Brain (organoid and tissue), 16 donors: ENCODE measurements at places on chromosomes 16 and 17. TPM values are rescaled to one million over a fixed set of nuclear protein-coding genes. Genes with fewer than 3 reads are reported as not detected.

The STH gene
- polyA plus RNA-seq, result not detected

The IRX5 gene
- polyA plus RNA-seq, result 7.9 TPM

The KRTAP9-8 gene
- not detected for polyA plus RNA-seq

DNA sequence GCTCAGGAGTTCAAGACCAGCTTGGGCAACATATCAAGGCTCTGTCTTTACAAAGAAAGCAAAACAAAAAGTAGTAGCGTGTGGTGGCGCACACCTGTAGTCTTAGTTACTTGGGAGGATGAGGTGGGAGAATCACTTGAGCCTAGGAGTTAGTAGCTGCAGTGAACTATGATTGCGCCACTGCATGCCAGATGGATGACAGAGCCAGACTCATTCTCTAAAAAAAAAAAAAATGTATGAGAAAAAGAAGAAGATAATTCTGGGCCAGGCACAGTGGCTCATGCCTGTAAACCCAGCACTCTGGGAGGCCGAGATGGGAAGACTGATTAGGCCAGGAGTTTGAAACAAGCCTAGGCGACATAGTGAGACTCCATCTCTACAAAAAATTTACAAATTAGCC, 28.5 kb downstream of the STAT5B start:
- DNase-seq, result no peak

DNA sequence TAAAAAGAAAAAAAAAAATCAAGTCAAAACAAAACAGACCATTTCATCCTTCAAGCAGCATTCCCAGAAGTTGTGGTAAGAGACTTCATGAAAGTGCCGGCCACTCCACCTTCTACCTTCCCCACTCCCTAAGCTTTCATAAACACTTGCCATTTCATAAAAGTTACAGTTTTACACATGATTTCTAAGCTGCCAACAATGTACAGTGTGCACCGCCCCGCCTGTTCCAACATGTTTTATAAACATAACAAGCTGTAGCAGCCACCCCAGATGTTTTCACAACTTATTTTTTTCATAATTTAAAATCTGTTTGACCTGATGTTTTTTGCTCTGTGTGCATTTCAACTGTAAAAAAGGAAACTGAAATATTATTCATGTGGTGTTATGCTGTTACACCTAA, 608.1 kb downstream of the TOX3 start:
- DNase-seq, result no peak

DNA sequence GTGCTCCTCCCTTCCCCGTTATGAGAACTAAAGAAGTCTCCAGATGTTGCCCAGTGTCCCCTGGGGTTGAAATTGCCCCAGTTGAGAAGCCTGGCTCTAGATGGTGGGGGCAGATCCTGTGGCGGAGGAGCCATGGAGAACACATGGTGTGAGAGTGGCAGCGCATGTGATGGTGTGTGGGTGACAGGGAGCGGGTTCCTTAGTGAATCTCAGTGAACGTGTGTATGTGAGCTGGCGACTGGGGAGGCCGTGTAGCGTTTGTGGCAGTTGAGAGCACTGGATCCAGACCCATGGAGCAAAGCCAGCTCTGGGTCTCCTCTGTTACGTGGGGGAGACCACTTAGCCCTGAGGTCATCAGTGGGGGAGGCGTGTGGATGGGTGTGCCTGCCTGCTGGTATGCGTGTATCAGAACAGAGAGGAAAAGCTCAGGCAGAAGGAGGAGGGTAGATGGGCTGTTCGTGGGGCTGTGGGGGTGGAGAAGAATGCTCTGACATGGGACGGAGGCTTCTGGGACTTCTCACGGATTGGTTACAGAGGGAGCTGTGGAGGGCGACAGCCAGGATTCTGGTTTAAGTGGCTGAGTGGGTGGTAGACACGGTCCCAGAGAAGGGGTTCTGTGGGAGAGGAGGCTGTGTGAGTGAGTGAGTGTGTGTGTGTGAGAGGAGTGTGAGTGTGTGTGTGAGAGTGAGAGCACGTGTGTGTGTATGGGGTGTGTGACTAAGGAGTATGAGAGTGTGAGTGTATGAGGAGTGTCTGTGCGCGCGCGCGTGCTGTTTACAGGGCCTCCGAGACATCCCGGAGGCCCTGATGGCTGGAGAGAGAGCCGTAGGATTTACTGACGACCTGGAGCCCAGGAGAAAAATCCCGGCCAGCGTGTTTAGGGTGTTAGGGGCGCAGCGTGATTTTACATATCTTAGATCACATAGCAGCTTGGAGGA, 193.8 kb downstream of the SNX29 start:
- no peak for DNase-seq

GRCh38 chr17:76527430-76528111, 9.9 kb downstream of the CYGB start:
- DNase-seq, result no peak

DNA sequence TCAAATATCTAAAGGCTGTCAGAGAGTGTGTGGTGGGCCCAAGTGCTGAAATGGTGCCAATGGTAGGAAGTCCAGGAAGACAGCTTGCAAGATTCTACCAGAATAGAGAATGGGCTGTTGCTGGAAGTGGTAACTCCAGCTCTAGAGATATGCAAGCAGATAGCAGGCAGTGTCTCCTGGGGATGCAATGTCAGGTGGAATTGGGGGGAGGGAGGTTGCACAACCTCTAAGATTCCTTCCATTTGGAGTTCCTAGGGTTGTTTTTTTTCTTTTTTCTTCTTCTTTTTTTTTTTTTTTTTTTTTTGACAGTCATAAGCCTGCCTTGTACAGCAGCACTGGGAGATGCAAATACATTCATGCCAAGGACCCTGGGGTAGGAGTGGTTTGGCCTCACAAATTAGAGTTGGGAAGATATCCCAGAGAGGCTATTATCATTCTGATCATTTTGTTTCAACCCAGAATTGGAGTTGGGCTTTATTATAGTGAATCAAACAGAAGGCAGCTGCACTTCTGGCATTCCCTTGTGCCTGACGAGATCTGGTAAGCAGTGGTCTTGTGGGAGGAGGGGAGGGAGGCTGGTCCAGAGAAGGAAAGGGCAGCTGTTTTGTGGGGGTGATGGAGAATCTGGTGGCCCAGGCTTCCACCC, 51.1 kb downstream of the SLC6A2 start:
- peak; percentile 75 for DNase-seq

GRCh38 chr16:67075331-67075730, 34.4 kb upstream of the PHAF1 start:
- DNase-seq, result no peak
